Activated CD8-positive, alpha-beta memory T cell treated with anti-CD3 and anti-CD28 coated beads, Interleukin-2, amount 50 U/mL, for 4 hours (primary cell): ENCODE measurements at places on chromosomes 1 and 21.

DNA sequence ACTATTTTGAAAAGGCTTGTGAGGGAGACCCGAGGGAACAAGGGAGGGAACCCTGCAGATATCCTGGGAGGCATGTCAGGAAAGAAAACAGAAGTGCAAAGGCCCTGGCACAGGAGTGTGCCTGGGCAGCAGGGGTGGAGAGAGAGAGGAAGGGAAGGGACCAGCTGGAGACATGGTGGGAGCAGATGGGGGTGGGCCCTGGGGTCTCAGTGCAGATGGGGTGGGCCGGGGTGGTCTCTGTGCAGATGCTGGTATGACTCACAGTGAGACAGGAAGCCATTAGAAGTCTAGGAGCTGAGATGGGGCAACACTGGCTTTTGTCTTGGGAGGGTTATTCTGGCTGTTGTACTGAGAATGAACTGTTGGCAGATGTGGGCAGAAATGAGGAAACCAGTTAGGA lies 363.6 kb upstream of the C1orf174 start:
- DNase-seq = no peak

- DNase-seq = no peak
Measured at GRCh38 chr1:92538413-92539061, 51.8 kb upstream of the GFI1 start.

- DNase-seq = no peak
Measured at GRCh38 chr1:95382000-95382786, 148.2 kb downstream of the RWDD3 start.

DNA sequence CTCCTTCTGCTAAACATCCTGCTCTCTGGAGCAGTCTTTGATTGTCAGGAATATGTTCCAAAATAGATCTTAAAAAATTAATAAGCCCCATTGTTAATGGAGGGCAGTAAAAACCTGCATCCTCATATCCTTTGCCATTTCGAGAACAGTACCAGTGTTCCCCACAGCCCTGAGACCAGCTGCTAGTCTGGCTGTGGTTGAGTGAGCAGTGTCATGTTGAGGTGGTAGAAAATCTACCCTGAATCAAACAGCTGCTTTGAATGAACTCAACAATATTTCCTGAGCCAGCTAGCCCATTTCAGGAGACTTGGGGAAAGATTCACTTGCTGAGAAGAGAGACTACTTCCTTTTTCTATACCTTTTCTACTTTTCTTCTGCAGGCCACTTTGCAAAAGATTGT lies 24.4 kb downstream of the FABP3 start:
- DNase-seq = no peak

DNA sequence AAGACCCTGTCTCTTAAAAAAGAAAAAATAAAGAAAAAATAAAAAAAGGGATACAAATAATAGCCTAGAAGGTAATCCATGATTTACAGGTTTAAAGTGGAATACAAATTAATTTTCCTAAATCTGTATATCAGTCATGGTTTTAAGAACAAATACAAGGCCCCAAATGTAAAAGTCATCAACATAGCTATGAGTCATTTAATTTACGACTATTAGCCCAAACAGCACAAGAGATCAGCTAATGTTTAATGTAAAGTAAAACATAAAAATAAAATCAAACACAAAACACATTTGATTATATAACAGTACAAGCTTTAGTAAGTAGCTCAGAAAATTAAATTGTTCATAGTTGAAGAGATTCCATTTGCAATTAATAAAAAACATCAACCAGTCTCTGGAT lies 20.3 kb upstream of the TAL1 start:
- no peak for DNase-seq

DNA sequence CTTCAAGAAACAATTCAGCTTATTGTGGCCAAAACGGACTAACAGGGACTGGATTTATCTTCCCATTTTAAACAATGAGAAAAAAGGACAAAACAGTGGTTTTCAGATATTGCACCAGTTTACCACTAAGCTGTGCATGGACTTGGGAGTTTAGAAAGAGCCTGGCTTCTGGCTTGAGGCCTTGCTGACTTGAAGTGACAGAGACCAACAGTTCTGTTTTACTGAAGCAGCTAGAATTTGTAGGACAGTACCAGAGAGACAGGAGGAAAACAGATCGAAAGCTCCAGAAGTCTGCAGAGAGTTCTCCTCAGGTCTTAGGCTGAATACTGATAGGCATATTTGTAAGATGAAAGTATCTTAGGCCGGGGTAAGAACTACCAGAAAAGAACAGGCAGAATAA lies 20.5 kb downstream of the FCRL4 start:
- no peak for DNase-seq

DNA sequence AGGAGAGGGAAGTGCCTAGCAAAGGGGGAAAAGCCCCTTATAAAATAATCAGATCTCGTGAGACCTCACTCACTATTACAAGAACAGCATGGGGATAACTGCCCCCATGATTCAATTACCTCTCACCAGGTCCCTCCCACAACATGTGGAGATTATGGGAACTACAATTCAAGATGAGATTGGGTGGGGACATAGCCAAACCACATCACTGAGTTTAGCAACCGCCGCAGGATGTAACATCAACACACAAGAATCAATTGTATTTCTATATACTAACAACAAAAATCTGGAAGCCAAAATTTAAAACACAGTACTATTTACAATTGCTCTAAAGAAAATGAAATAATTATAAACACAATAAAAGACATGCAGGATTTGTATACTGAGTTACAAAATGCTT lies 21.9 kb downstream of the DIRAS3 start:
- DNase-seq = no peak

DNA sequence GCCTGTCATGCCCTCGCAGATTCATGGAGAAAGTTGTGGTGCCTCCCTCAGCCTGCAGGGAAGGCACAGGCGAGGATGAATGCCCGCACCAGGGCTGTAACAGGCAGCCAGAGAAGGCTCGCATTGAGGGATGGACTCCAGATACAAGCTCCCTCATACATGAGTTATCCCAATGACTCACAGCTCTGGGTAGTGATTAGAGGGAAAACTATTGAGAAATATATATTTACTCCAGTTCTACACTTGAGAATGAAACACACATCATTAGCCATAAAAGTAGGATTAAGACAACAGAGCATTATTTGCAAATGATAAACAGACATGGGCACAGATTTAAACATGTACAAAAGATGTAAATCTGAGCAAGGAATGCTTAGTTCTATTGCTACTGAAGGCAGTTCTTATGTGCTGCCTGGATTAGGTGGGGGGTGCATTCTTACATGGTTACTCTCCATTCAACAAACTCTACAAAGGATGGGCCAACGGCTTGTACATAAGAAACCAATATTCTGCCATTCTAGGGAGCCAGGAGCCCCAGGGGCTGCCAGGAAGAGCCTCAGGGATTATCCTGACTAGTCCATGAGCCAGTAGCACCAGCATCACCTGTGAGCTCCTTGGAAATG lies 97.9 kb downstream of the CSMD2 start:
- no peak for DNase-seq

DNA sequence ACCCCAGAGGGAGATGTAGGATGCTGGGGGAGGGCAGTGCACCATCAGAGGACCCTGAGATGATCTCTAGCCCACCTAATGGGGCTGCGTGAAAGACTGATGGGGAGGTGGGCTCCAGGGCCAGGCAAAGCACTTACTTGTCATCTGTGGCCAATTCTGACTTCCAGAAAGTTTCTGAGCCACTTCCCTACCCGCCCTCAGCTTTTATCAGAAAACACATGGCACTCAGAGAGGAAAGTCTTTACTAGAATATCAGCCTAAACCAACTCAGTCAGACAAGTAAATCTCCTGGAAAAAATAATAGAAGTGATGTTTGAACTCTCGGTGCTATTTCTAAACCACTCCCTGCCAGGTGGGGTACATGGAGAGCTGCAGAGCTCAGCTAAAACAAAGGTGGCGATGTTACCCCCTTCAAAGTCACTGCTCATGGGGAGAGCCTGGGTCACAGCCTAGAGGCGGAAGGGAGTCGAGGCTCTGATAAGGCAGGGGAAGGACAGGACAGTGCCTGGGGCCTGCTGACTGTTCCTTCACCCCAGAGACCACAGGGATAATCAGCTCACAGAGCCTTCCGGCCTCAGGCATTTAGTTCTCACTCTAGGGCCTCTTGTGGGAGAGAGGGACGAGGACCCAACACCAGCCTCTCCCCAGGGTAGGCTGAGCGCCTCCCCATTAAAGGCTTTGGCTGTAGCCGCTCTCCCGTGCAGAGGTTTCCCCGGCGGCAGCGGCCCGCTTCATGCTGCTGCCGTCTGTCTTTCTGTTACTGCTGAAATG lies 14.2 kb downstream of the SMIM12 start:
- DNase-seq = no peak

- no peak for DNase-seq
Measured at GRCh38 chr21:44846224-44846484, 27.3 kb downstream of the PTTG1IP start.

GRCh38 chr21:38077569-38077968 lies 161.3 kb upstream of the KCNJ6 start:
- no peak for DNase-seq

GRCh38 chr1:147504801-147505311 lies 36.4 kb upstream of the BCL9 start:
- no peak for DNase-seq

DNA sequence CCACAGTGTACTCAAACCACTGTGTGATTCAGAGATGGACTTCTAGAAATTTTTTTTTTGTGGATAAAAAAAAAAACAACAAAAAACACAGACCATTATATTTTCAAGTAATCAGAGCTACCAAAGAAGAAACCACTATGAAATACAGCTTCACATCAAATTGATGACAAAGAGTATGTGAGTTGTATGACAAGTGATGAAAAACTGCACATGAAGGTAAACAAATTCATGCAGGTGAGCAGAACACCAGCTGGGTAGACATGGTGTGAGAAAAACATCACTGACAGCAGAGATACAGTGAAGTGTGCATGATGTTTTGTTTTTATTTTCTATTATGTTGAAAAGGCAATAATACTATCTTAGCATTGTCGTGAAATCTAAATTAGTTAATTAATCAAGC lies 8.0 kb upstream of the PTPRC start:
- DNase-seq = no peak

- DNase-seq = no peak
Measured at GRCh38 chr21:46092026-46092764, 5.7 kb upstream of the COL6A2 start.

DNA sequence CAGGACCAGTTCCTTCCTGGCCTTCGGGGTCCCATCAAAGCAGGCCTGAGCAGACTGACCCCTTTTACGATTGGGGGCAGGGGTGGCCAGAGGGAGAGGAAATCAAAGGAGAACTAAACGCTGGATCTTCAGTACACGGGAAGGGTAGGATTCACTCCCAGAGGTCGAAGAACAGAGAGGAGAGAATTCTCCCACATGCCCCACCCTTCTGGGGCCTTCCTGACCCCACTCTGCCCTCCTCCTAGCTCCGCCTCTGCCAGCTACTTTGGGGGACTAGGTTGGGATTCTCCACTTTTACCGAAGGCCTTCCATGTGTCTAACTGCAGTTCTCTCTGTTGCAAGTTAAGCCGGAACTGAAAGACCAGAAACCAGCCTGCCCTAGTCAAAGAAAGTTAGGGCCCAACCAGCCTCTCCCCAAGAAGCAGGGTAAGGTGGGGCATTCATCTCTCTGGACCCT lies 654 bp upstream of the ARHGEF2 start:
- DNase-seq = no peak
